ENCODE measurements at places on chromosomes 12 and 14. TPM values are rescaled to one million over a fixed set of nuclear protein-coding genes. Genes with fewer than 3 reads are reported as not detected.

Gene MMP19
- 1.7 TPM for total RNA-seq

Gene LRIG3
- total RNA-seq, result not detected

- H3K27ac ChIP-seq, result peak overlapping the region; percentile 11
- no peak overlapping the region for H3K4me3 ChIP-seq
- DNase-seq, result no peak
- H3K4me1 ChIP-seq, result peaks cover 32% of the 10 kb centered on the region
- H3K36me3 ChIP-seq, result peaks cover 3% of the 10 kb centered on the region
These were observed 118.4 kb upstream of the NCOR2 start for GRCh38 chr12:124685689-124686369.

Gene PTPN6
- total RNA-seq, result 370 TPM

Data from activated naive CD8-positive, alpha-beta T cell treated with anti-CD3 and anti-CD28 coated beads, Interleukin-2, amount 10 ng/mL, durations not matched to agents 7 days and 5 days (primary cell).